RKO (cell line): ENCODE measurements at places on chromosomes 5 and 9.
A peak's percentile ranks its signal among the peaks of the same experiment; 100 is the strongest.

DNA sequence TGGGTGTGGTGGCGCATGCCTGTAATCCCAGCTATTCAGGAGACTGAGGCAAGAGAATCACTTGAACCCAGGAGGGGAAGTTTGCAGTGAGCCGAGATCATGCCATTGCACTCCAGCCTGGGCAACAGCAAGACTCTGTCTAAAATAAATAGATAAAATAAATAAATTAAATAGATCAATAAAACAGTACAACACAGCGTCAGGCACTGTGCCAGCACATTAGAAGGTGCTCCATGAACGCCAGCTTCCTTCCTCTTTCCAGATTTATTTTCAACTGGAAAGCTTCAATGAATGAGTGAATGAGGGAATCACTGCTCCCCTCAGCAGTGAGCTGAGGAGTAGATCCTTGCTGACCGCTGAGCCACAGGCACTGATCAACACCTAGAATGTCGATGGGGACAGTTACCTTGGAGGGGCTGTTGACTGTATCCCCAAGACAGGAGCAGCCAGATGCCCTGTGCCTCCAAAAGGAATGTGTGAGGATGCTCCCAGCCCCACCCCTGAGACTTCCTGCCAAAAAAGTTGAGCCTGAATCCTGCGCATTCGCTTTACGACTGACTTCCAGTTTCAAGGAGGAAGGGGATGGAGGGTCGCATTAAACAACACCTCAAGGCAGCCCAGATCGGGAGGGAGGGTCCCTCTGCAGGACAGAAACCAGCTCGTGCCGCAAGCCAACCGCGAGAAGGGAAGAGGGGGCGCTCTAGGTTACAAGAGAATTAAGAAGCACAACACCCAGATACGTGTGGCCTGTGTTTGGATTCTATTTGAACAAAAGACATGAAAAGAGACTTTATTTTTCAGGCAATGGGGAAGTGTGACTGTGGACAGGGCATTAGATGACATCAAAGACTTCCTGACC, 54.0 kb upstream of the CNOT6 start:
- no peak for DNase-seq

DNA sequence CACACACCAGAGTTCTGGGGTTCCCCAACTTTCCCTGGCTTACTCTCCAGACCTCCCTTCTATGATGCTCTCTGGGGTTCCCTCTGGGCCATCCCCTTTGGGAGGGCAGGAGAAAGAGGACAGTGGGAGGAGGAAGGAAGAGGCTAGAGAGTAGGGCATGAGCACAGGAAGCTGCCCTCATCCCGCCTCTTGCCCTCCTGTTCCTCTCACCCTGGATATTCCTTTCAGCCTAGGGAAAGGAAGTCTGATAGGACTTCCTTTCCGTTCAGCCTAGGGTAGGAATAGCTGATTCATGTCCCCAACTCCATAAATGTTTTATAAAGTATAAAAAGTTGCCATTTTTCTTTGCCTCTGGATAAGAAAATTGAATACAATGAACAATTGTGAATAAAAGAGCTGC, 7.4 kb downstream of the MAP1B start:
- no peak for DNase-seq

DNA sequence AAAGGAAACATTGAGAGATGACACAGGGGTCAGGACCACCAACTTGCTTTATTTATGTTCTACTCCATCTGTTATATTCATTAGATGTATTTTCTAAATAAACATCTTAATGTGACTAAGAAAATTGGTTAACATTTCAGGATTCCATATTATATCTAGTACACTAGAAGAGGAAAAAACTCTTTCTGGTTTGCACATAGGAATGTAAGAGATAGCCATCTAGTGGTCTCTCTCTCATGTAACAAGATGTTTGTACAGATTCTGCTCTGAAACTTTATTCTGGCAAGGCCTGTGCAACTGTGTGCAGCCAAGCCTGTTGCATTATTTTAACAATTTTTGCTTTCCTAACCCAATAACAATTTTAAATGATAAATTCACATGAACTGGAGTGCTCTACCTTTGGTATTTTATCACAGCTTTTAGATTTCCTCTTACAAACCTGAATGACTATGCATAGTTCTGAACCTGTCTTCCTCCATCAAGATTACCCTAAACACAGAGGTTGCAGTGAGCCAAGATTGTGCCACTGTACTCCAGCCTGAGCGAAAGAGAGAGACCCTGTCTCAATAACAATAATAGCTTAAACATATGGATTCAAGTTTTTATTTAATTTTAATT, 148.2 kb downstream of the GIN1 start:
- DNase-seq = peak; percentile 63

DNA sequence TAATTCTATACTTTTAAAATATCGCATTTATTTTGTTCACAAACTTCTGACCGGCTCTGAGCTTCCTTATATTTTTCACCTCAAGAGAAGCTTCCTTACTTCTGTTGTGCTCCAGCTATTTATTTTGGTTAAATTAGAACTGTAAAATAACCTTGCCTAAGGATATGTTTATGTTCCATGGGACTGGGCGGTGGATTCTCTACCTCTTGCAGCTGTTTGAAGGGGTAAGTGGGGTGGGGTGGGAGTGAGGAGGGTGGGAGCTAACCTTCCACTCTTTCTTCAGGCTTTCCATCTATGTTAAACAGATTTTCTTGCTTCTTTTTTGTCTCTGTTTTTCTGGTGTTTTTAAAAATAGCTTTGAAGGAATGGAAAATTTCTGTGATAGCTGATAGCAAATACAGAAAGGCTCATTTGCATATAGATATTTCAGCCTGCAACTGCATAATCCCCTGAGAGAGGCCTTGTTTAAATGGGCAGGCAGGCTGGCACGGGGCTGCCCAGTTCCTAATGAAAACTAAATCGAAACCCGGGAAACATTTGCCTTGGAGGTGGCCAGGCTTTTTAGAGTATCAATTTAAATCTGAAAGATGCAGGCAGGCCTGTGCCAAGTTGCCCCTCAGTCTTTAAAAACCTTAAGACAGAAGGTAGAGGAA, 122.1 kb upstream of the DMAC1 start:
- no peak for DNase-seq

DNA sequence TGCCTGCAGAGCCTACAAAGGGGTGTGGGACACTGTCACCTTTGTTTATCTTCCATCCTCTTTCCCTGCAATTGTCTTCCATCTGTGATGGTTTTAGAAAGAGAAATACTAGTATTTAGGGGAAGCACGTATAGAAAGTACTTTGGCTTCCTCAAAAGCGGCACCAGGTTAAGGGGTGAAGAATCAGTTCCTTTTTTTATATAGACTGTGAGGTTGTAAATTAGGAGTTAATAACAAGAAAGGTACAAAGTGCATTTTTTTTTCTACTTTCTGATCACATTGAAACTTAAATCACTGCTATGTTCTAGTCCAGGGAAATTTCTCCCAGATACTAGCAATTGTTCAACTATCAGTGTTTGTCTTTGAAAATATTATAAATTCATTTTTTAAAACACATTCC, 219.3 kb downstream of the CEMIP2 start:
- no peak for DNase-seq

DNA sequence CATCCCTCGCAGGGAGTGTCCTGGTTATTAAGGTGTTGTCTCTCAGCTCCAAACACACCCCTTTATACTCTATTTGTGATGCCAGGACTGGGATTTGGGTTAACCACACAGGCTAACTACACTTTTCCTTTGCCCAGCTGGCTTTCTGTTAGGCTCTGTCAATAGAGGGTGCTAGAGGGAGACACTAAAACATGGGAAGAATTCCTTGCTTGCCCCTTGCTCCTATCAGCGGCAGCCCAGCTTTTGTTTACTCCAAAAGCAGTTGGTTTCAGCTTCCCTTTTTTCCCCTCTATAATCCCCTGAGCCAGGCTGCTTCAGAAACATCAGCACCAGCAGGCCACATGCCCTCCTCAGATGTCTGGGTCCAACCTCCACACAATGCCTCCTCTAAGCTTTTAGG, 297.1 kb downstream of the KCTD16 start:
- DNase-seq = peak; percentile 41

DNA sequence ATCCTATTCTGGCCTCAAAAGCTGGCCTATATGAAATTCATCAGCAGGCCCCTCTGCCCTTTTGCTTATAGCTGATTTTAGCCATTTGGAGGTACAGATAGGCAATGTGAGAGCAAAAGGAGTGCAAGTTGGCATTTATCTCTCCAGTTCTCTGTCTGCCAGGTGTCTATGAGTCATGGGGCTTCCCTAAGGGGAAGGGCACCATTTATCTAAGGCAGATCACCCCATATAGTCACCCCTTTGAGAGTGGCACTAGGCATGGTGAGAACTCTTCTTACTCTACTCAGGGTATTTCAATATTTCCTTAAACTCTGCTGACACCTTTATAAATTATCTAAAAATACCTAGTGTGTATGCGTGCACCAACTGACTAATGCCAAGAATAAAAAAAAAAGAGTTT, 314.7 kb upstream of the CDH6 start:
- DNase-seq = no peak

GRCh38 chr5:64161420-64161819, 4.2 kb upstream of the RNF180 start:
- no peak for DNase-seq

GRCh38 chr5:171846323-171846722, 60.7 kb downstream of the SMIM23 start:
- DNase-seq = no peak

- DNase-seq = no peak
These were observed 5.1 kb downstream of the MLANA start for GRCh38 chr9:5895782-5896181.

DNA sequence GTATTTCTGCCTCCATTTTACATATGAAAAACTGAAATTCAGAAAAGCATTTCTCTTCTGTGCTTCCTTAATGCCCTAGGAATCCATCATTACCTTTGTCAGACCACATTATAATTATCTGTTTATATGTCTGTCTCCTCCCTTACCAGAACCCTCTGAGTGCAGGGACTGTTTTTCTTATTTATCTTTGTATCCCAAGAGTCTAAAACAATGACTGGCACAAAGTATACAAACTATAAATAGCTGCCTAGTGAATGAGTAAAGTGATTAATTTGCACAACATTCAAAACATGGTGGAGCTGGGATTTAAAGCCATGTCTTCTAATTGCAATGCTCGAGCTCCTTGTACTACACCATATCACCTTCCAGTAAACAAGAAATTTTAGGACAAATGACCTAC, 49.3 kb upstream of the HK3 start:
- no peak for DNase-seq

DNA sequence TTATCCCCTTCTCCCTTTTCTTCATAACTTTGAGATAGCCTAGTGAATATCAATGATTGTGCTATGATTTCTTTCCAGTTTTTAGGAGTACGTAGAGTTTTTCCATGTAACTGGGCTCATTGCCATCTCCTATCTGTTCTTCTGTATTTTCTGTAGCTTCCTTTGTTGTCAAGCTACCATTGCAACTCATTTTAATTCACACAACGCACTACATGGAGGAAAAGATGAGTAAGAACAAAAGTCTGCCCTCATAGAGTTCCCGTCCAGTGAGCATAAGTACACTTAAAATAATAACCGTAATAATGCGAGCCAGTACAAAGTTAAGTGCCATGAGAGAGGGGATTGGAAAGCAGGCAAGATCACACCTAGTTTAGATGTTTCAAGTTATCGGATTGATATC, 177.7 kb downstream of the PAM start:
- no peak for DNase-seq

DNA sequence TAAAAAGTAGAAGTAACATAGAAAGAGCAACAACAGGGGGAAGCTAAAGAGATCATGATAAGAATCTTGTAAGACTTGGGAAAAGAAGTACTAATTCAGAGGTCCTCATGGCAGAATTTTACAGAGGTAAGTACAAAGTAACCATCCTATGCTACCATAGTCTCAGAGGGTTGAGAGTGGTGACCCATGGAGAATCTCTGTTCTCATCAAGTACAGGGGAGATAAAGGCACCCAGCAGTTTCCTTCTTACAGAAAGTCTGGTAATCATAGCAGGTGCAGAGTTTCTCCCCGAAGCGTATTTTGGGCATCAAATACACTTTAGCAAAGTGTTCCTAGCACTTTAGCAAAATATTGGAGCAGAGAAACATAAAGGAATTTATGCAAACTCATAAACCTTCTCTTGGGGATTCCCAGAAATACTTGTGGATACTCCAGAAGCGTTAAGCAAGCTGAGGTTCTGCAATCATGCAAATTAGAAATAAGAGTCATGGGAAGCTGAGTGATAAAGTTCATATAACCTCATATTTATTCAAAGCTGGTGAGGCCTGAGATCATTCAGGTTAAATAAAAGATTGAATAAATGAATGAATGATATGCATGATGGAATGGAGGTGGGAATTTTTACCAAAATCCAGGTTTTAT, 101.0 kb upstream of the SMC2 start:
- DNase-seq = no peak

DNA sequence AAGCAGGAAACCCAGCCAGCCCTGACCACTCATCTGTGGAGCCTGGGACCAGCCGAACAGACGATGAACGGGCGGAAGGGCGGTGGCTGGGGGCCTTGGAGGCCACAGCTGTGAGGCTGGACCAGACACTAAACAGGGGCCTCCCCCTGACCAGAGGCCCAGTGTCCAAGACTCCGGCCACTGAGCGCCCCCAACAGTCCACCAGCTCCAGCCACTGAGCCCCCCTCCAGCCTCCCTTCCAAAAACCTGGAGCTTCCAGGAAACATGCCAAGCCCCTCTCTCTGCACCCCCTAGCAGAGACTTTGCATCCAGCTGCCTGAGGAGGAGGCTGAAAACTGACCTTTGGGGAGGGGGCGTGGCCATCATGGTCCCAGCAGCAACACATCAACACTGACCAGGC, 23.2 kb downstream of the CNTFR start:
- DNase-seq = no peak

- no peak for DNase-seq
These were observed 62.5 kb downstream of the COL23A1 start for GRCh38 chr5:178527458-178528307.

DNA sequence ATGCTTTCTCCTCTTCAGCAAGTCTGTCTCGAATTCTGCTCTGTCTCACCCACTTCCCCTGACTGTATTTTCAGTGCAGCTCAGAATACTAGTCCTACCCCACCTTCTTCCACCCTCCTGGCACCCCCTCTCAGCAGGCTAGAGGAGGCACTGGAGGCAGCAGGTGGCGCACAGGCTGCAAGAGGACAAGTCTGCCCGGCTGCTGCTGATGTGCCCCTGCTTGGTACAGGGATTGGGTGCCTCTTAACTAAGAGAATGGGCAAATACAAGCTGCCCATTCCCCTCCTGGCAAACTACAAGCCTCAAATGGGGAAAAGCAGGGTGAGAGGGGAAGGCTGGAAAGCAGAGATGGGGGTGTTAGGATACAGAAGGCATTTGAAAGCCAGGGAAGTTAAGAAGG, 5.1 kb downstream of the TLN1 start:
- no peak for DNase-seq

- no peak for DNase-seq
These were observed 365.9 kb downstream of the GADD45G start for GRCh38 chr9:89970701-89971100.

- peak; percentile 55 for DNase-seq
These were observed 665 bp upstream of the BTF3 start for GRCh38 chr5:73497497-73498056.
